ENCODE measurements at places on chromosomes 7 and 10.

DNA sequence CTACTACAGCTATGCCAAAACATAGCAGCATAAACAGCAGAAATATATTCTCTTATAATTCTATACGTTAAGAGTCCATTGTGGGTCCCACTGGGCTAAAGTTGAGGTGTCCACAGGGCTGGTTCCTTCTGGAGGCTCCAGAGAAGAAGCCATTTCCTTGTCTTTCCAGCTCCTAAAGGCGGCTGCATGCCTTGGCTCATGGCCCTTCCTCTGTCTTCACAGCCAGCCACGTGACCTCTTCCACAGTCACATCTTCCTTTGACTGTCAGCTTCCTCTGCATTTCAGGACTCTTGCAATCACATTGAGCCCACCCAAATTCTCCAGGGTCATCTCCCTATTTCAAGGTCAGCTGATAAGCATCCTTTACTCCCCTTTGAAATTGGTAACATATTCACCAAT is 17.2 kb downstream of the NACAD start:
- no peak for DNase-seq

DNA sequence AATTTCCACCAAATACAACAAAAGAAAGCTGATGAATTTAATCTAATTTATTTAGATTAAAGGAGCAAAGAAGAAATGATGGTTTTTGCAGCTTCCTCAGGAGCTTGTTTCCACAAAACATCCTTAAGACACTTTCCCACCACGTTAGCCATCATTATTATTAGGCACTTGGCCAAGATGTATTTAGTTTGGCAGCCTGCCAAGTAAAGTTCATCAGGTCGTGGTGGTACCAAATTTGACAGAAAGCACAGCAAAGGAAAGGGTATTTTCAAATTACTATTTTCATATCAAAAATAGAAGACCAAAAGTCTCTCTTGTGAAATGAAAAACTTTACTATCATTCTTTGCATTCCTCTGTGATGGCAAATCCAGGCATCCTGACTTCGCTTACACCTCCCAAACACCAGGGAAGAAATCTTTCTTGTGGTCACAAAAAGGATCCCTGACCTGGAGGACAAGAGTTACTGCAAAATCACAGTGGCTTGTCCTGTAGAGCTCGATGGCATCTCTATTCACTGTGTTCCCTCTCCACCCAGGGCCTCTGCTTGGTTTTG is 123.1 kb upstream of the INHBA start:
- DNase-seq, result no peak

DNA sequence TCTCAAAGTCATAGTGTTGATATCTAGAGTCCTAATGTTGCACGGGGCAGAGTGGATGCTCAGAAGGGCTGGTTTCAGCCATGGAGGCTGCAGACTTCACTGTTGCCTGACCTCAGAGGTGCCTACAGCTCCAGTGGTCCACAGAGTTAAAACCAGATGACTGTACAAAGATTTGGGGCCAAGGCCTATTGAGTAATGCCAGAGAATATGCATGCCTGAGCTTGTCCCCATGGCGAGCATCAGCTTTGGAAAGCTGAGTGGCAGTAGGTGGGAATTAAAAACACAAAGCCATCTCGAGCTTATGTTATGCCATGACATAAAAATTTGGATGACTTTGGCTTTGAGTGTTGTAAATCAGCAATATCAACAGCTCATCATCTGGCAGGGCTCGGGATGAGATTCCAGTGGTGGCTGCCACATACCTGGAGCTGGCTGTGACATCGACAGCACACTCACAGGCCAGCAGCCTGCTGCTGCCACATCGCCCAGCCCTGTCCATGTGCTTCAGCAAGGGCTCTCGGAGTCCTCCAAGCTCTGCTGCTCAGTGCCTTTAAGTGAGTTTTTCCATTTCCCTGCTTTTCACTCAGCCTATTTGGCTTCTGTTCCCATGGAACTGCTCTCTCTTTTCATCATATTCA is 379.6 kb downstream of the TNS3 start:
- DNase-seq, result no peak

GRCh38 chr10:63273577-63273976 is 140.4 kb downstream of the NRBF2 start:
- no peak for DNase-seq

DNA sequence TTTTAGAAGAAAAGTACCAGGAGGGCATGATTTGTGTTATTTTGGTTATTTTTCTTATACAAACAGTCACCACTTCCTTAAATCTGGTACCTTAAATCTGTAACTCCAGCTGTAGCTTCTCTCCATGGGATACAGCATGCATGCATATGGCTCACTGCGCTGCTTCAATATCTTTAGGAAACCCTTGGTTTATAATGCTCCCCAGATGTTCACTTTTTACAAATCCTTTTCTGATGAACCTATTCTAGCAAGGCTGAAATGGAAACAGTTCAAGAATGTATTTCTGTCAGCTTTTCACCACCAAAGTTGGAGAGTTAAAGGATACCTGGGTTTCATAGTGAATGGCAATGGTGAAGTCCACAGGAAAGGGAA is 50.9 kb downstream of the LAMB4 start:
- DNase-seq, result no peak

GRCh38 chr10:51935341-51935740 is 235.9 kb upstream of the CSTF2T start:
- no peak for DNase-seq

Measured in stimulated activated CD4-positive, alpha-beta T cell treated with anti-CD3 and anti-CD28 coated beads, Interleukin-4, amount 100 ng/mL, for 1 hour (primary cell).